ENCODE measurements at places on chromosomes 2 and 18.
A peak's percentile ranks its signal among the peaks of the same experiment; 100 is the strongest.

GRCh38 chr2:56211048-56211447 is 27.3 kb downstream of the CCDC85A start:
- DNase-seq = no peak

- peak; percentile 73 for DNase-seq
Observed at GRCh38 chr2:48723129-48723528, 32.4 kb downstream of the LHCGR start.

- DNase-seq = no peak
Observed at GRCh38 chr2:44333994-44334393, 27.3 kb downstream of the PREPL start.

GRCh38 chr2:6896930-6897759 is 19.6 kb downstream of the RSAD2 start:
- DNase-seq = peak; percentile 16

GRCh38 chr2:238254095-238254723 is 14.4 kb upstream of the HES6 start:
- DNase-seq = no peak

- DNase-seq = no peak
Observed at GRCh38 chr18:21636769-21637168, 24.7 kb downstream of the SNRPD1 start.

- no peak for DNase-seq
Observed at GRCh38 chr2:202406445-202406978, 30.4 kb downstream of the BMPR2 start.

DNA sequence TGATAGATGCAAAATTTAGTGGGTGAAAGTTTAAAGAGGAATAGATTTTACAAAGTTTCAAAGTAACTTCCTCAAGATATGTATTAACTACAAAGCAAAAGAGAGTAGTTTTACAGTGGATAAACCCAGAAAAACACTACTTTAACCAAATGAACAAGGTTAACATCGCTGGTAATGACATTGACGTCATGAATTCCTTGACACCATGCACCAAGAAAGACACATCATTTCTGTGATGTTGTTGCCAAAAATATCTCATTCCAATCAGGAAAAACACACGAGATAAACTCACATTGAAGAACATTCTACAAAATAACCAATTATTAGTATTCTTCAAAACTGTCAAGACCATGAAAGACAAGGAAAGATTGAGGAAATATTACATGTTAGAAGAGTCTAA is 605.6 kb upstream of the SETBP1 start:
- DNase-seq = no peak

GRCh38 chr2:120278901-120279300 is 26.2 kb downstream of the RALB start:
- no peak for DNase-seq

DNA sequence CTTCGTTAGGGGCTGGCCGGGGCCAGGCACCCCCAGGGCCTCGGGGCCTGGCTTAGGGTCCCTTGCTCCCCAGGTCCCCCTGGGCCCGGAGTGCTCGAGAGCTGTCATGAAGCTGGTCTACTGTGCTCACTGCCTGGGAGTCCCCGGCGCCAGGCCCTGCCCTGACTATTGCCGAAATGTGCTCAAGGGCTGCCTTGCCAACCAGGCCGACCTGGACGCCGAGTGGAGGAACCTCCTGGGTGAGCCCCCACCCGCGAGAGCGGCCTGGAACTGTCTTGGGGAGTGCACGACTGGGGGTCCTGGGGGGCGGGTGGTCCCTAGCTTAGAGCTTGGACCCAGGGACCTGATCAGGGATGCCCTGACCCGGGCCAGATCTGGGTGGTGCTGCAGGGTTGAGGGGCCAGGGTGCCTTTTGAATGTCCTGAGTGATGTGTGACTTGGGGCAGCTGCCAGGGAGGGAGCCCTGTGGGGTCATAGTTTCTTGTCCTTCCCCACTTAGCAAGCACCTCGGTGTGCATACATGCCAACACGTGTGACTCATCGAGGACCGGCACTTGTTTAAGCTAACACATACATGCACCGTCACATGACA is 27.9 kb downstream of the GPC1 start:
- no peak for DNase-seq

DNA sequence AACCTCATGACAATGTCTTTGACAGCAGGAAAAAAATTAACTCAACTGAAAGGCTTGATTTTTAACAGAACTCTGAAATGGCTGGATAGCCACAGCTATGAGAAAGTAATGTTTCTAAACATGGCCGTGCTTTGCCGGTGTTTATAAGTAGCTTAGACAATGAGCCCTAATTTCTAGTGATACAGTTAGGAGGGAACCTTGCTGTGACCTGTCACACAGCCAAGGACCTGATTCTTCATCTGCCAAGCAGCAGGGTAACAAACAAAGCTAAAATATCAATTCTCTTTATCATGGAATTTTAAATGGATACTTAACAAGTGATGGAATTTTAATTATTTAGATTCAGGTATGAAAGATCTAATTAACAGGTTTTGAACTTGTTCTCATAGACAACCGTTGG is 24.3 kb upstream of the DYNC2LI1 start:
- DNase-seq = no peak

DNA sequence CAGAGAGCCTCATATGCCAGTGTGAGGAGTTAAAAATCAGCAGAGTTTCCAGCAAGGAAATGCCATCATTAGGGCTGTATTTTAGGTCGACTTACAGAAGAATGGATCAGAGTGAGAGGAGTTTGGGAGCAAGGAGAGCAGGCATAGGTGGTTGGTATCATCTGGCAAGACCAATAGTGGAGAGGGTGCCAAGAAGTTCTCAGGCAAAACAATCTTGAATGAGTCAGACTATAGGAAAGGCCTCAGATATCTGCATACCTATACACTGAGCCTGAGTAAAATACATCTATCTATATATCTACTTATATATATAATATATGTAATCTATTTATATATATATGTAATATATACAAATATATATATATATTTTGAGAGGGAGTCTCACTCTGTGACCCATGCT is 57.3 kb downstream of the TMEFF2 start:
- no peak for DNase-seq

DNA sequence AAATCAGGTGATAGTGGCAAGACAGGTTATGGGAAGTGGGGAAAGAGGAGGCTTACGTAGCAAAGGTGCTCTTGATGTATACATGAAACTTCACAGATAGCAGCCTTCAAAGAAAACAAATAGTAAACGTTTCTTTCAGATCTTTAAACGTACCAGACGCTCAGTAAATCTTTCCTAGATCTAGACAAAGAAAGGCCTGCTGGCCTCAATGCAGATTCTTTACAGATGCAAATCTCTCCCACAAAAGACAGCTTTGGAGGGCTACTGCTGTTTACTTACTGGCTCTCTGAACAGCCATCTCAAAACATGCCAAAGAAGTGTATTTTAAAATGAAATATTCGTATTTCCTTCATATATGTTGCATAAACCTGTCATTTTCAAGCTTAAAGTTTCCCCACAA is 1279.9 kb upstream of the NRXN1 start:
- DNase-seq = no peak

DNA sequence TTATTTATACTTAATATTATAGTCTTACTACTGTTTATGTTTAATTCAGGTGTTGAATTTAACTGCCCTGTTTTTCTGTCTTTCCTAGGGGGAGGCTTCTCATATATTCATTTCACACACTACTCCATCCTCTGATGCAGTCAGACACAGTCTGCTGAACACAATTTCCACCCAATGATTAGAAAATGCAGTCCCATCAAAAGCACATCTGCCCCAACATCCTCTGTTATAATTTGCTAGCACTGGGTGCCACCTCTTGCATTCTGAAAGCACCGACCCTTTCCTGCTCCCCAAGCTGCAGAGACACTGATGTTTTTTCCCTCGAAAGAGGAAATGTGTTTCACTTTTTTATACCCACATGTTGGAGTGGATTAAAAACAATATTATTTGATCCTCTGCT is 474.7 kb downstream of the PID1 start:
- no peak for DNase-seq

- no peak for DNase-seq
Observed at GRCh38 chr2:8632755-8633154, 49.1 kb upstream of the ID2 start.

DNA sequence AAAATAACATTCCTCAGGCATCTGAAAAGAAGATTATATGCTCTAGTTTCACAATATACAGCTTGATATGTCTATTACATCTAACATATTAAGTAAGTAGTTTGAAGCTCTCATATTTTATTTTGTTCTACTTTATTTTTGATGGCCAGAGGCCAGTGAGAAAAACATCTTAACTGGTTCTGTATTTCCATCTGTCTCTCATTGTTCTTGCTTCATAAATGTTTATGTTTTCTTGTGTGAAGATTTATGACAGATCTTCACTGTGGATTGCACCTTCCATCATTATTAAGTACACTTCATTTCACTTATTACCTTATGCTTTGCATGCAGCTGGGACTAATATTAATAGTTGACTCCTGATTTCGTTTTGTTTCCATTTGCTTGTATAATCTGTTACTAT is 511.2 kb downstream of the TSN start:
- DNase-seq = no peak

DNA sequence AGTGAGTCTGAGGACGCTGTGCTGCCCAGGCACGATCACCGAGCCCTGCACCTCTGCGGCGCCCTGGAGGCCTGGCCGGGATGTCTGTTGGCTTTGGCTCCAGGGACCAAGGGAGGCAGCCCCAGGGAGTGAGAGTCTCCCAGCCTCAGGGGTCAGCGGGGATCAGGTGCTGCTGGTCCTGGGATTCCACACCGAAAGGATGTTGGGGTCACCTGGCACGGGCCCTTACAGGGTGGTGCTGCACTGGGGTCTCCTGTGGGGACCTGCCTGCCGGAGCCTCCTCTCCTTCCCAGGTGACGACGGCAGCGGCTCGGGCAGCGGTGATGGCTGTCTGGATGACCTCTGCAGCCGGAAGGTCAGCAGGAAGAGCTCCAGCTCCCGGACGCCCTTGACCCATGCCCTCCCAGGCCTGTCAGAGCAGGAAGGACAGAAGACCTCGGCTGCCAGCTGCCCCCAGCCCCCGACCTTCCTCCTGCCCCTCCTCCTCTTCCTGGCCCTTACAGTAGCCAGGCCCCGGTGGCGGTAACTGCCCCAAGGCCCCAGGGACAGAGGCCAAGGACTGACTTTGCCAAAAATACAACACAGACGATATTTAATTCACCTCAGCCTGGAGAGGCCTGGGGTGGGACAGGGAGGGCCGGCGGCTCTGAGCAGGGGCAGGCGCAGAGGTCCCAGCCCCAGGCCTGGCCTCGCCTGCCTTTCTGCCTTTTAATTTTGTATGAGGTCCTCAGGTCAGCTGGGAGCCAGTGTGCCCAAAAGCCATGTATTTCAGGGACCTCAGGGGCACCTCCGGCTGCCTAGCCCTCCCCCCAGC is 30.5 kb downstream of the GPC1 start:
- no peak for DNase-seq

GRCh38 chr2:36963106-36963505 is 3.2 kb downstream of the STRN start:
- DNase-seq = no peak

GRCh38 chr2:14632133-14632936 is at the start of gene LRATD1:
LRATD1 (plus strand) TSS chr2:14632717; CDS start chr2:14633980, 1,263 bp downstream.
- DNase-seq = peak; percentile 86

DNA sequence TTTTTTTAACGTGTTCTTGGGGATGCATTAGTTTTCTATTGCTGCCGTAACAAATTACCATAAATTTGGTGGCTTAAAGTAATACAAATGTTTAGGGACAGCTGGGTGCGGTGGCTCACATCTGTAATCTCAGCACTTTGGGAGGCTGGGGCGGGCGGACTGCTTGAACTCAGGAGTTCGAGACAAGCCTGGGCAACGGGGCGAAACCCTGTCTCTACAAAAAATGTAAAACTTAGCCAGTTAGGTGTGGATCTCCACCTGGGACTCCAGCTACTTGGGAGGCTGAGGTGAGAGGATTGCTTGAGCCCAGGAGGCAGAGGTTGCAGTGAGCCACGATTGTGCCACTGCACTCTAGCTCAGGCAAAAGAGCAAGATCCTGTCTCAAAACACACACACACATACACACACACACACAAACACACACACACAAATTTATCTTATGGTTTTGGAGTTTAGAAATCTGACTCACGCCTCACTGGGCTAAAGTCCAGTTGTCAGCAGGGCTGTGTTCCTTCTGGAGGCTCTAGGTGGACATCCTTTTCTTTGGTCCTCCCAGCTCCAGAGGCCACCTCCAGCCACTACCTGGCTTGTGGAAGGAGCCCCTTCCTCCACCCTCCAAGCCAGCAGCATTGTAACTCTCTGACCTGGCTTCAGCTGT is 76.1 kb downstream of the SEPTIN10 start:
- no peak for DNase-seq

- no peak for DNase-seq
Observed at GRCh38 chr2:203997980-203998809, 61.6 kb downstream of the ICOS start.

- peak; percentile 73 for DNase-seq
Observed at GRCh38 chr2:189407281-189408209, 33.7 kb upstream of the WDR75 start.

- DNase-seq = no peak
Observed at GRCh38 chr2:127161176-127162136, 54.5 kb upstream of the BIN1 start.

GRCh38 chr2:31522786-31523185 is 58.0 kb downstream of the SRD5A2 start:
- no peak for DNase-seq

DNA sequence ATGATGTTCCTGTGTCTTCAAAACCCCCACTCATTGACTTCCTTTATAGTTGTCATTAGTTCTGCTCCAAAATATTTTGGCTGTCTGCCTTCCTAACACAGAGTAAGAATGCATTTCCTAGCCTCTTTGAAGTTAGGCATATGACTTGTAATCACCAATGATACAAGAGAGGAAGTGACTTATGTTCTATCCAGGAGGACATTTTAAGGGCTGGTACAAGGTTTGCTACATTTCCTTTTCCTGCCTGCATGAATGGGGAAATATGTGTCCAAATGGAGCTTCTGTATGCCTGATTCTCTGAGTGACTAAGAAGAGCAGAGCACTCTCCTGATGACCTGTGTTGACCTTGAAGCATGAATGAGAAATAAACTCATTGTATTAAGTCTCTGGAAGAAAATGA is 115.1 kb downstream of the PLCL1 start:
- DNase-seq = no peak

GRCh38 chr18:39751921-39752320 is 2186.3 kb upstream of the CELF4 start:
- DNase-seq = no peak

GRCh38 chr2:137380610-137381009 is 583.7 kb upstream of the HNMT start:
- no peak for DNase-seq

GRCh38 chr2:152402780-152403759 is 68.1 kb downstream of the FMNL2 start:
- DNase-seq = no peak

GRCh38 chr2:111986116-111986900 is 68.8 kb upstream of the TMEM87B start:
- peak; percentile 31 for DNase-seq

GRCh38 chr2:149009576-149010461 is 28.7 kb upstream of the LYPD6B start:
- DNase-seq = no peak

DNA sequence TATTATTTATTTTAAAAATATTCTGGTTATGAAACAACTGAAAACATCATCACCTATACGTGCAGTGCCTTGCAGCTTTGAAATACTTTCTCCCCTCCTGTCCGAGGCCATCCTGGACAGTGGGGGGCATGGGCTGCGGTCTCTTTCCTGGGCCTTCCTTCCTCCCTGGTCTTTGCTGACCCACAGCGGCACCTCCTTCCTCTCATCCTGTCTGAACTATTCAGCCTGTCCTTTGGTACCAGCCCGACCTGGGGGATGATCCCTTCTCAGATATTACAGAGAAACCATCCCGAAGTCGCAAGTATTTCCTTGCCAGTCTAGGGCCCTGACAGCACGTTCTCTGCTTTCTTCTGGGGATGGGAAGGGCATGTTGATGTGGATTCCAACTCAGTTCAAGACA is 736.6 kb upstream of the HS6ST1 start:
- no peak for DNase-seq

Measured in EL (cell line).